Mesothelial cell of epicardium (in vitro differentiated cells): ENCODE measurements at places on chromosomes 16 and 17. TPM values are rescaled to one million over a fixed set of nuclear protein-coding genes. Genes with fewer than 3 reads are reported as not detected.
A peak's percentile ranks its signal among the peaks of the same experiment; 100 is the strongest.

The ABI3 gene
- total RNA-seq, result 0.51 to 1.3 TPM (median 0.69 TPM) in 3 replicates

GRCh38 chr17:40841246-40841645 is 18.8 kb upstream of the KRT10 start:
- no peak for DNase-seq

The PLA2G10 gene
- not detected in 3 replicates for total RNA-seq

DNA sequence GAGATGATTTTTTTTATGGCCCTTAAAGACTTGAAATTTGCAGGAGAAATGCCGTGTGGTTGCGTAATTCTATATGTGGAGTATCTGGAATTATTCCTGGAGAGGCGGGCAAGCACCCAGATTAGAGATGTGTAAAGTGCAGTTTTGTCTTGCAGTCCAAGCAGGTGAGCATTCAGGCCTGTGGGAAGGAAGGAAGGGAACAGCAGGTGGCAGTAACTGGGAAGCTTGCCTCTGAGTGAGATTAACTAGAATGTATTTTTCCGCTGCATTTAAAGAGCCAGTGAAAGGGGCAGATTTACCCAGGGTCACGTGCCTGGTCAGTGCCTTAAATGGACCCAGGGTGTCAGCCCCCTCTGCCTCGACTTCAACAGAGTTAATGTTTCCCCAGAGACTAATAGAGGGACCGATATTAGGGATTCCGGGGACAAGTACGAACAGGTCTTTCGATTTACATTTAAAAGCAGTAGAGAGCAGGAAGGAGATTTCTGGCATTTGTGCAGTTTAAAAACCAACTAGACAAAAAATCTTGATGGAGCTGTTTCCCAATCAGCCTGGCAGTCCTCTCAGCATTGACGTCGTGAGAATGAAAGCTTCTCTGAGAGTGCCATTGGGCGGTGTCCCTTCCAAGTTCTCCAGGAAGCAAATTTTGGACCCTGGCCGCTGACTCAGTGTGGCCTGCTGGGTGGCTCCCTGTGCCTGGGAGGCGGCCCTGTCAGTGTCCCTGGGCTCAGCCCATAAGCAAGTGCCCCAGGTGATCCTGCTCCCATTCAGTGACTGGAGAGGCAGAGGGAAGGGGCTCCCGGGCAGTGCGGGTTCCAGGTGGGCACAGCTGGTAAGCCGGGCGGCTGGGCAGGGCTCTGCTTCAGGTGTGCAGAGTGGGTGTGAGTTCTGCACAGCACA is 38.2 kb downstream of the KSR1 start:
- no peak for DNase-seq

GRCh38 chr16:85902366-85903155 is 3.6 kb downstream of the IRF8 start:
- DNase-seq, result no peak

DNA sequence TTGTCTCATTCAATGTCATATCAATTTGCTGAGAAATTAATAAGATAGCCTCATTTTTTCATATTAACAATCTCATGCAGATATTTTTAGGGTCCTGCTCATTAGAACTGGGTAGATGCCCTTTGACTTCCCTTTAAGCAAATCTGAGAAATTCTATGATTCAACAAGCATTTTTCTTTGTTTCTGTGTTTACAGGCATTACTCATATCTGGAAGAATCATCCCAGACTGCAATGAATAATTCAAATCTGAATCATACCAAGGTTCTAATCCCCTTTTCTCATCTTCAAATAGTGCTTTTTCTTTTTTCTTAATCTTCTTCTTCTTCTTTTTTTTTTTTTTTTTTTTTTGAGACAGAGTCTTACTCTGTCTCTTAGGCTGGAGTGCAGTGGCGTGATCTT is 69.2 kb upstream of the KIFC3 start:
- no peak for DNase-seq

- no peak for DNase-seq
Observed at GRCh38 chr17:3966720-3967363, 2.6 kb upstream of the ATP2A3 start.

The SLC35G6 gene
- total RNA-seq, result not detected in 3 replicates

GRCh38 chr17:72699545-72699944 is 392.9 kb downstream of the SLC39A11 start:
- no peak for DNase-seq

The CRYM gene
- total RNA-seq, result 2.7 to 4.6 TPM (median 4.1 TPM) in 3 replicates

DNA sequence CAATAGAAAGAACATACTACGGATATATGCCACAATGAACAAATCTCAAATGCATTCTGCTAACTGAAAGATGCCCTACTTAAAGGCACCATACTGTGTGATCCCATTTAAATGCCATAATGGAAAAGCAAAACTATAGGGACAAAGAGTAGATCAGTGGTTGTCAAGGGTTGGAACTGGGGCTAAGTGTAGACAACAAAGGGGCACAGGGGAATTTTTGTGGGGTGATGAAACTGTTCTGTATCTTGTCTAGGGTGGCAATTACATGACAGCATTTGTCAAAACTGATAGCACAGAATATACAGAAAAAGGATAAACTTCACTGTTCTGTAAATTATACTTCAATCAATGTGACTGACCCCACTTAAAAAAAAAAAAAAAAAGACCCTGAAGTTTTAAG is 17.7 kb downstream of the GFOD2 start:
- DNase-seq, result no peak

The TPSAB1 gene
- total RNA-seq, result not detected in 3 replicates

GRCh38 chr17:74288785-74289184 is 14.8 kb downstream of the DNAI2 start:
- no peak for DNase-seq

DNA sequence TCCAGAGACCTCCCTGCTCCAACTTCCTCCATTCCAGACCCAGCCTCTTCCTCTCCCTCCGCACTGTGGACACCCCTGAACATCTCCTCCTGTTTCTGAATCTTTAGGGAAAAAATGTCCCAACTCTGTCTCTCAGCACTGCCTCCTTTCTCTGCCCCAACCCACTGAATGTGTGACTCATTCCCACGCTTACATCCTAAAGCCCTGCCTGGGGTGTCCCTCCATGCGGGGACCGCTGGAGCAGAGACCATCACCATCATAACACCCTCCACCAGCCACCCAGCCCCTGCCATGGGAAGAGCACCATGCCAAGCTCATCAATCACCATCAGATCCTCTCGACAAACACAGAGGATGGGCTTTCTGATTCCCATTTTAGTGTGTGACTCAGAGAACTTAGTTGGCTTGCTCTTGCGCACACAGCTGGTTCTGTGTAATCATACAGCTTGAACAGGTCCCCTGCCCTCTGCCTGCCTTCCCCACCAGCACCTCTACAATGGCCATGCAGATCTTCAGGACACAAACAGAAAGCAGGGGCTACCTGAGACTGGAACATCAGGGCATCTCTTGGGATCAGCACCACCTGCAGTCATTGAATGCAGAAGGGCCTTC is 10.7 kb downstream of the RPRML start:
- DNase-seq, result no peak

DNA sequence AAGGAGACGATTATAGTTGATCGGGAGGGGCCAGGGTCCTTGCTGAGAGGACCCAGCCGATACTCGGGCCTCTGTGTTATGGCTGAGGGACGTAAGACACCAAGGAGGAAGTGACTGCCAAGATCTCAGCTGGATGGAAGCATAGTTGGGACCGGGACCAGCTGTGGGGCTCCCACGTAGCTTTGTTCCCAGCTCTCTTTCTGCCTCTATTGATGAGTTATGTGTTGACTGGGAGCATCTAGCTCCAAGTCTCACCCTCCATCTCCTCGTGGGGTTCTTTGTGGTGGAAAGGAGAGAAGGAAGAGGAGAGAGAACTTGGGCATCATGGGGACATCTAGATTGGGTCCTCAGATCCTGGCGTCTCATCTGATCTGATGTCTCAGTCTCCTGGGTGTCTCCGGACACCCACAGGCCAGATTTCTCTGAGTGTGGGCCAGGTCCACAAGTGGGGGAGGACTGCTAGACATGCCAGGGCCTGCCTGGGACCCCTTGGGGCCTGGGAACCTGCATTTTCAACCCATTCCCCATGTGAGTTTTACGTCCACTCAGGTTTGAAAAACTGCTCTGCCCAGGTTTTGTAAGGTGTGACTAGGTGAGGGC is 1.0 kb downstream of the MGRN1 start:
- no peak for DNase-seq

DNA sequence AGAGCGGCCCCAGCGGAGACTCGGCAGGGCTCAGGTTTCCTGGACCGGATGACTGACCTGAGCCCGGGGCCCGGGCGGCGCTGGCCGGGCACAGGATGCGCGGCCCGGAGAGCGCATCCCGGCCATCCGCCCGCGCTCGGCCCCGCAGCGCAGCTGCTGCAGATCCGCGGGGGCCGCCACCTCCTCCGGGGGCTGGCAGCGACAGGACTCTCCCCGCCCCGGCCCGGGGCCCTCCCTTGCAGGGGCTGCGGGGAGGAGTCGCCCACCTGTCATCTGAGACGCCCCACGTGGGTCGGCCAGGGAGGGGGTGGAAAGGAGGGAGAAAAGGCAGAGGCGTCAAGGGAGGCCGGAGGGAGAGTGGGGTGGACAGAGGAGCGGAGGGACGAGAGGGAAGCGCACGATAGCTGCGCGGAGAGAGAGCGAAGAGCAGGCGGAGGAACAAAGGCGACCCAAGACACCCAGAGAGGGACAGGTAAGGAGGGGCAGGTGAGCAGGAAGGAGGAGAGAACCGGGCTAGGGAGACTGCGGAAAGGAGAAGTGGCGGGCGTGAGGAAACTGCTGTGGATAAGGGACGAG is 471 bp upstream of the PRKAR1A start:
- peak; percentile 88 for DNase-seq
